Type B pancreatic cell (in vitro differentiated cells): ENCODE measurements at places on chromosomes 1 and 21. TPM values are rescaled to one million over a fixed set of nuclear protein-coding genes. Genes with fewer than 3 reads are reported as not detected.

Gene PIK3R3
- 14.0 and 47.5 TPM in 2 replicates for total RNA-seq

DNA sequence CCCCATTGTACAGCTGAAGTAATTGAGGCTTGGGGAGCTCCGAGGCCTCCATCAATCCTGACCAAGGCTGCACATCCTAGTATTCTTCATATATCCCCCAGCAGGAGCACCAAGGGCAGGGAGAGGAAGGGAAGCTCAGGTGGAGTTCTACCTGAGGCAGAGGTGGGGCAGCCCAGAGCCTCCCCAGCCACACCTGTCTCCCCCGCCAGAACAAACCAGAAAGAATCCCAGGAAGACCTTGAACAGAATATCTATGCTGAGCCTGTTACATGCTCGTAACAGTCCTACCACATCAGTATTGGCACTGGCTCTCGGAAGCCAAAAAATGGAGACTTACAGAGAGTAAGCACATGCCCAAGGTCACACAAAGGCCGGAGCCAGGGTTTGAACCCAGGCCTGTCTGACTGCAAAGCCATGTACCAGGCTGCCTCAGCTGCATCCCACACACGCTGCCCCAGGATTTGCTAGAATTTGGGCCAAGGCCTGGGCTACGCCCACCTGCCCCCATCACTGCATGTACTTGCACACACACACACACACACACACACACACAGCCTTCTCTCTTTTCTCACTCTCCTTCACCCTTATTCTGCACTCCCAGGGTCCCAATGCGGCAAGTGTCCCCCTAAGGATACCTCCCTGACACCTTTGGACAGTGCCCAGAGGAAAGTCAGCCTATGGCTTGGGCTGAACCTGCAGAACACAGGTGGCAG lies 4.5 kb downstream of the E2F2 start:
- no peaks in the 10 kb centered on the region for H3K27me3 ChIP-seq
- peak overlapping the region; percentile 48 for H3K27ac ChIP-seq
- H3K4me1 ChIP-seq = peaks cover 29% of the 10 kb centered on the region
- DNase-seq = no peak
- peaks cover 3% of the 10 kb centered on the region for H3K36me3 ChIP-seq

- no peak for DNase-seq
- peak overlapping the region; percentile 85 for H3K27ac ChIP-seq
- H3K4me3 ChIP-seq = peak overlapping the region; percentile 95
- H3K4me1 ChIP-seq = peaks cover 49% of the 10 kb centered on the region
- peaks cover 16% of the 10 kb centered on the region for H3K36me3 ChIP-seq
- no peaks in the 10 kb centered on the region for H3K27me3 ChIP-seq
Measured at GRCh38 chr1:26280333-26281042, 602 bp downstream of the SH3BGRL3 start.

DNA sequence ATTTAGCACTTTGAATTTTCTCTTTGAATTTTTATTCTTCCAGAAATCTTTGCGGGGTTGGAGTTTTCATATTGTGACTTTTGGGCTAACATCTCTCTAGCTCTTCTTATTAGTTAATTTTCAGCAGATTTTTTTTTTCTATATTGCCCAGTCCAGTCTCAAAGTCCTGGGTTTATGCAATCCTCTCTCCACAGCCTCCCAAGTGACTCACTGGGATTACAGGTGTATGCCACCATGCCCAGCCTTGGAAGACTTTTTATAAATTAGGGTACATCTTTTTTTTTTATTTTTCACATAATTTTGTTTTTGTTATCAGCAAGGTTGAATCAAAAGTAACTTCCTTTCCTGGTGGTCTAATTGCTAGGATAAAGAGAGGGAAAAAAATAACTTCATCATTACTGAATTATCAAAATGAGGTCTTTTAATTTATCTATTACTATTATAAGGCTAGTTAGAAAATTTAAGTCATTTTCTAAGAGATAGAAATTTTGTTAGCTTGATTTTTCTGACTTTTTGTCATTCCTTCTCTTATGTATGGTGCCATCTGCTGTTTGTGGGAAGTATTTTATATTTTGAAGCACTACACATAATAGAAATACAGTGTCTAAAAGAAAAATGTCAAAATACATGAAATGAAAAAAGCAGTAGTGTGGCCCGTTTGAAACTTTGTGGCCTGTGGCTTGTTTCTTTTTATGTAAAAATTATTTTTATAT lies 273.4 kb upstream of the CACYBP start:
- H3K27ac ChIP-seq = no peak overlapping the region
- DNase-seq = no peak
- no peaks in the 10 kb centered on the region for H3K27me3 ChIP-seq
- no peak overlapping the region for H3K4me3 ChIP-seq

GRCh38 chr1:91827087-91827458 lies 58.9 kb downstream of the TGFBR3 start:
- H3K4me3 ChIP-seq = no peak overlapping the region
- no peaks in the 10 kb centered on the region for H3K27me3 ChIP-seq
- H3K4me1 ChIP-seq = peaks cover 34% of the 10 kb centered on the region
